ENCODE measurements at places on chromosomes 3 and 15. TPM values are rescaled to one million over a fixed set of nuclear protein-coding genes. Genes with fewer than 3 reads are reported as not detected.

DNA sequence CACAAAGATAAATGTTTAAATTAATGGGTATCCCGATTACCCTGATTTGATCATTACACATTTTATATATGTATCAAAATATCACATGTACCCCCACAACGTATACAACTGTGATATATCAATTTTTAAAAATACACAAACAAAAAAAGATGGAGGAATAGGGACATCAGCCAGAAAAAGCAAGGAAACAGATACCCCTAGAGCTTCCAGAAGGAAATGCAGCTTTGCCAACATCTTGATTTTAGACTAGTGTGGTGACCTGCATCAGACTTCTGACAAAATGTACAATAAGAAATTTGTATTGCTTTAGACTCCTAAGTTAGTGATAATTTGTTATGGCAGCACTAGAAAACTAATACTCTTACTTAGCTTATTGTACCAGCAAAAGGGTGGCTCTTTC lies 483.8 kb downstream of the TUSC7 start:
- no peaks in the 10 kb centered on the region for H3K36me3 ChIP-seq
- H3K27ac ChIP-seq, result no peak overlapping the region
- peaks cover 60% of the 10 kb centered on the region for H3K27me3 ChIP-seq
- H3K4me1 ChIP-seq, result no peaks in the 10 kb centered on the region
- peak; percentile 11 for DNase-seq

DNA sequence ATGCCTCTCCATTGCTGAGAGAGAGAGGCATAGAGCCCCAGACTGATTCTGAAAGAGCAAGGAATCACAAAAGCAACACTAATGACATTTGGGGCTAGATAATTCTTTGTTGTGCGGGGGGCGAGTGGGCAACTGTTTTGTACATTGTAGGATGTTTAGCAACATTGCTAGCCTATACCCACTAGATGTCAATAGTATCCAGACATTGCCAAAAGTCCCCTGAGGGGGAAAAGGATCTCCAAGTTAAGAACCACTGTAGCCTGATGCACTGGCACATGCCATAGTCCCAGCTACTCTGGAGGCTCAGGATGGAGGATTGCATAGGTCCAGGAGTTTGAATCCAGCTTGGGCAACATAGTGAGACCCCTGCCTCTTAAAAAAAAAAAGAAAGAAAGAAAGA lies 22.8 kb upstream of the GOLM2 start:
- H3K4me1 ChIP-seq, result no peaks in the 10 kb centered on the region
- H3K27me3 ChIP-seq, result peaks cover 11% of the 10 kb centered on the region
- peak; percentile 23 for DNase-seq
- no peaks in the 10 kb centered on the region for H3K36me3 ChIP-seq
- no peak overlapping the region for H3K4me3 ChIP-seq

GOLGA8G gene
- total RNA-seq, result 0.09 TPM

SLC28A2 gene
- not detected for total RNA-seq

RBP2 gene
- not detected for total RNA-seq

GRCh38 chr3:43584043-43584826 lies 37.6 kb downstream of the ANO10 start:
- H3K27me3 ChIP-seq, result no peaks in the 10 kb centered on the region
- peaks cover 5% of the 10 kb centered on the region for H3K36me3 ChIP-seq
- peaks cover 5% of the 10 kb centered on the region for H3K4me1 ChIP-seq
- no peak overlapping the region for H3K27ac ChIP-seq

GRCh38 chr15:88057836-88058235 lies 198.7 kb downstream of the NTRK3 start:
- no peaks in the 10 kb centered on the region for H3K27me3 ChIP-seq
- H3K4me3 ChIP-seq, result no peak overlapping the region
- H3K27ac ChIP-seq, result no peak overlapping the region
- no peaks in the 10 kb centered on the region for H3K4me1 ChIP-seq
- H3K36me3 ChIP-seq, result no peaks in the 10 kb centered on the region
- DNase-seq, result no peak

DNA sequence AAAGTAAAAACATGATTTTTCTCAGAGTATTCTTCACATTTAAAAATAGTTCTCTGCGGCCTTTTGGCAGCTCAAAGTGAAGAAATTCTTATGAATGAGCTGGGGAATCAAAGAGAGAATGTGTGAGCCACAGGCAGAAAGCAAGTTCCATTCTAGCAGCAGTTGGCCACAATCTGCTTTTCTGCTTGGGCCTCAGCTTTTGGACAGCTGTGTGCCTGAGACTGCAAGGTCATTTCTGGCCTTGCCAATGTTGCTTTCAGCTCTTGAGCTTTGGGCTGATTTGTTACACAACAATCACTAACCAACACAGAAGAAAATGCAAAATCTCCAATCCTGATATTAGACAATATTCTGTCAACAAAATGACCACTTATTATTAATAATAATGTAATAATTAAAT lies 14.4 kb upstream of the TM4SF4 start:
- H3K27me3 ChIP-seq, result no peaks in the 10 kb centered on the region
- no peak overlapping the region for H3K4me3 ChIP-seq
- peaks cover 1% of the 10 kb centered on the region for H3K4me1 ChIP-seq
- H3K36me3 ChIP-seq, result no peaks in the 10 kb centered on the region
- DNase-seq, result no peak
- no peak overlapping the region for H3K27ac ChIP-seq

FAM219B gene
- 62.9 TPM for total RNA-seq

ZFYVE19 gene
- 19.2 TPM for total RNA-seq

DNA sequence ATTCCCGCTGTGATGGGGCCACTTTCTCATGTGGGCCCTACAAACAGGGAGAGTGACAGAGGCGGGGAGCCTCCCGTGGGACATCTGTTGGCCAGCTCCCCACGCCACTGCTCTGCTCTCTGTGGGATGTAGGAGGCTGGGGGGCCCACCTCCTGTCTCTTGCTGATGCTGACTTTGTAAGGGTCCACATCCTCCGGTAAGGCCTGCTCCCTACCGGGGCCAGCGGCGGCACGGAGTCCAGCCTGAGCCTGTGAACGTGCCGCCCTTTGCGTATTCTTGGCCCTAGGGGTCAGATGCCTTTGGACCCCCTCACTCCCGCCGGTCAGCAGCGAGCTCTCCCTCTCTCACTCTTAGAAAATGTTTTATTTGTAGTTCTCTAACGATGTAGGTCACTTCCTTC lies 153.2 kb downstream of the LRRC28 start:
- peaks cover 12% of the 10 kb centered on the region for H3K4me1 ChIP-seq
- H3K27me3 ChIP-seq, result no peaks in the 10 kb centered on the region
- H3K27ac ChIP-seq, result no peak overlapping the region
- no peak overlapping the region for H3K4me3 ChIP-seq

DNA sequence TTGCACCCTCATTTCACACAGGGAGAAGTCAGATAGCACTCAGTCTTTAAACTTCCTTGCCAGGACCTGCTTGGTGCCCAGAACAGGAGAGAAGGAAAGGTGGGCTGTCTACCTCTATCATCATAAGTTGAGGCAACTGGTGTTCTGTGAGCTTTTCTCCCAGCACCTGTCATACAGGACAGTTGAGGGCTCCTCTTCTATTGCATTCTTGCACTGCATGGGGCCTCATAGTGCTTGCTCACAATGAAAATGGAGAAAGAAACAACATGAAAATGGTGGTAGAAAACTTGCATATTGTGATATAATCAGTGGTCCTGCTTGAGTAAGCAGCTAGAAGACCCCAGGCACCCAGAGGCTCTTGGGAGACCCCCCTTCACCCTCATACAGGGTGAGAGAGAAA lies 311.7 kb upstream of the GOLIM4 start:
- no peak overlapping the region for H3K27ac ChIP-seq
- no peaks in the 10 kb centered on the region for H3K4me1 ChIP-seq
- peaks cover 23% of the 10 kb centered on the region for H3K27me3 ChIP-seq
- H3K4me3 ChIP-seq, result no peak overlapping the region
- no peaks in the 10 kb centered on the region for H3K36me3 ChIP-seq
- no peak for DNase-seq

GRCh38 chr3:76034649-76035048 lies 249.3 kb upstream of the ZNF717 start:
- no peak overlapping the region for H3K27ac ChIP-seq
- no peak overlapping the region for H3K4me3 ChIP-seq
- no peaks in the 10 kb centered on the region for H3K27me3 ChIP-seq
- DNase-seq, result no peak
- no peaks in the 10 kb centered on the region for H3K4me1 ChIP-seq
- no peaks in the 10 kb centered on the region for H3K36me3 ChIP-seq

- peaks cover 11% of the 10 kb centered on the region for H3K4me1 ChIP-seq
- H3K27me3 ChIP-seq, result no peaks in the 10 kb centered on the region
- H3K4me3 ChIP-seq, result no peak overlapping the region
- H3K27ac ChIP-seq, result no peak overlapping the region
These were observed 161.7 kb downstream of the BBX start for GRCh38 chr3:107684431-107684925.

DNA sequence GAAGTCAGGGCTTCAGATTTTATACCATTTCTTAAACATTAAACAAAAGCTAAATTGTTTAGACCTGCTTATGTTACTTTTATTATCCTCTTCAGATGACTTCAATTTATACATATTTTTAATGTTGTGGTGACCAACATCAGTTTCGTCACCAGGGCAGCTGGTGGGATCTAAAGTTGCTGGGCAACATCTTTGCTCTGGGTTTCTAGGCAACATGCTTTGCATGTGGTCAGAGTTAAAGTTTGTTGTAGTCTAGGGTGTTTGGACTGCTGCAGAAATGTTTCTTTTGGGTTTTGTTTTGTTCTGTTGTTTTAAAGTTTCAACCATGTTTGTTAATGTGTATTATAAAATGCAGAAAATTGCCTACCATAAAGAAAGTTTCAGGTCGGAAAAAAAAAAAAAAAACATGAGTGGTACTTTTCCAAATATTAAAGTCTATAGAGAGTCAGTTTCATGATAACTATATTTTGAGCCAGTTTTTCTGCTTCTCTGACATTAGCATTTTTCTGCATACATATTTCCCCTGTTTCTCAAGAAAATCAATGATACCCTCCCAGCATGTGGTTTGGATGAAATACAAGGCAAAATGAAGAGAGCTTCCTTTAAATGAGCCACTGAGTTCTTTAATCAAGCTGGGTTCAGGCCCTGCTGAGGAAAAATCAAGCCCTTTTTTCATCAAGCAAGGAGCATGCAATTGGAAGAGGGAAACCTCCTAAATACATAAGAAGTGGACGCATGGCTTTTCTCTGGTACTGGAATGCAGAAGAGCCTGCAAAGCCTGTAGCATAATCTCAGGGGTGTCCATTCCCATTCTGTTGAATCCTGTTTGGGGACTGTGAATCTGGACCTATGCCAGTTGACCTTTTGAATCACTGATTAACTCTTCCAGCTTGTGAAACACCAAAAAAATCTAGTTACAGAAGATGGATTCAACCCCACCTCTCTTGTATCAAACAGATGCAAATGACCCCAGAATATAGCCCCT lies 35.0 kb upstream of the VGLL3 start:
- H3K4me3 ChIP-seq, result no peak overlapping the region
- H3K27ac ChIP-seq, result no peak overlapping the region
- no peaks in the 10 kb centered on the region for H3K27me3 ChIP-seq
- H3K4me1 ChIP-seq, result no peaks in the 10 kb centered on the region
- DNase-seq, result no peak
- H3K36me3 ChIP-seq, result no peaks in the 10 kb centered on the region

RBSN gene
- 39.6 TPM for total RNA-seq

GRCh38 chr15:80174017-80174746 lies 21.4 kb downstream of the FAH start:
- peak; percentile 84 for DNase-seq
- peak overlapping the region; percentile 17 for H3K27ac ChIP-seq
- H3K4me3 ChIP-seq, result peak overlapping the region; percentile 9
- no peaks in the 10 kb centered on the region for H3K27me3 ChIP-seq
- H3K36me3 ChIP-seq, result peaks cover 27% of the 10 kb centered on the region

PARP6 gene
- 117 TPM for total RNA-seq

UBE2E2 gene
- 69.4 TPM for total RNA-seq

INO80 gene
- 33.8 TPM for total RNA-seq

- H3K4me3 ChIP-seq, result peak overlapping the region; percentile 87
- H3K36me3 ChIP-seq, result peaks cover 44% of the 10 kb centered on the region
- no peaks in the 10 kb centered on the region for H3K27me3 ChIP-seq
- peaks cover 34% of the 10 kb centered on the region for H3K4me1 ChIP-seq
These were observed 1.1 kb downstream of the EIF4G1 start for GRCh38 chr3:184315543-184315867.

DNA sequence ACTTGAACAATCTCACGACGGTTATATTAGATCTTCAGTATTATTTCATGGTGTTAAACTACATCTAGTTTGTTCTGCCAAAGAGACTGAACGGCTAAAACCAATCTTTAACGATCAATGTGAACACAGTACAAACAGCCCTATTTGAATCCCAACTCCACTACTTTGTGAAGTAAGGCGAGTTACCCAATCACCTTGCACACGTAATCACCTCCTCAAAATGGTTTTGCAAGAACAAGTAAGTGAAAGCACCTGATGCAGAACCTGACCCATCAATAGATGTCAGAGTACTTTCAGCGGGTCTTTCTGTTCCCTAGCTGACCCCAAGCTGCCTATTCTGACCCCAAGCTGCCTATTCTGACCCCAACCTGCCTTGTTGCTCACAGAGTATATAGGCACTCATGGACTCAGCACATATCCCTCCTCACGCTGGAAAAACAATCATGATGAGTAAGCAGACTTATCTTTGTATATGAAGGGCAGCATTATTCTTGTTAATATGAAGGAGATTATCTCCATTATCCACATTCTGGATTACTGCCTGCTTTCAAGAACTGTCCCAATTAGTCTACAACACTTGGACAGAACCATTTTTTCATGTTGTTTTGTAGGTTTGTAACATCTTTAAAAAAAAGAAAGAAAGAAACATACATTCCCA lies 3.7 kb downstream of the KPNA1 start:
- H3K4me1 ChIP-seq, result peaks cover 46% of the 10 kb centered on the region
- peak overlapping the region; percentile 19 for H3K4me3 ChIP-seq
- H3K27ac ChIP-seq, result no peak overlapping the region
- peaks cover 6% of the 10 kb centered on the region for H3K36me3 ChIP-seq
- H3K27me3 ChIP-seq, result no peaks in the 10 kb centered on the region

DNA sequence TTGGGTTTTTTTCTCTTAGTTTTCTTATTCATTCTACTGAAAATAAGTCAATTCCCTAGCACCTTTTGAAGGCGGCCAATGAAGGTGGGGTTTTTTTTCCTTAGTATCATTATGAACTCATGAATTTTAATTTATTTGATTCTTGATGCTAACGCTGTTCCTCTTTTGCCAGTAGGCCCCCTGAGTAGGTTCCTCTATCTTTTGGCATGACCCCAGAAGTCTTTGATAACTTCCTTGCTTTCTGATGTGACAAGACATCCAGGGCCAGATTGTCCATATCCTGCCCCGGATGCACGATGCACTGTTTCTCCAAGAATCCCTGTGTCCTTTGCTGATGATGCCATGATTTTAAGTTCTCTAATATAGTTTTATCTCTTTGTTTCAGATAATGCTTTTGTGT lies 20.6 kb downstream of the LRRK1 start:
- DNase-seq, result no peak
- no peak overlapping the region for H3K27ac ChIP-seq
- H3K4me3 ChIP-seq, result no peak overlapping the region
- no peaks in the 10 kb centered on the region for H3K36me3 ChIP-seq
- no peaks in the 10 kb centered on the region for H3K4me1 ChIP-seq
- H3K27me3 ChIP-seq, result no peaks in the 10 kb centered on the region

IL16 gene
- total RNA-seq, result 0.72 TPM

MYL3 gene
- not detected for total RNA-seq

GRCh38 chr3:115072265-115073021 lies 74.6 kb downstream of the ZBTB20 start:
- no peaks in the 10 kb centered on the region for H3K27me3 ChIP-seq
- H3K4me1 ChIP-seq, result peaks cover 17% of the 10 kb centered on the region
- H3K27ac ChIP-seq, result no peak overlapping the region
- peak; percentile 40 for DNase-seq

Data from MCF 10A (cell line).